ENCODE measurements at places on chromosomes 3 and 15.

DNA sequence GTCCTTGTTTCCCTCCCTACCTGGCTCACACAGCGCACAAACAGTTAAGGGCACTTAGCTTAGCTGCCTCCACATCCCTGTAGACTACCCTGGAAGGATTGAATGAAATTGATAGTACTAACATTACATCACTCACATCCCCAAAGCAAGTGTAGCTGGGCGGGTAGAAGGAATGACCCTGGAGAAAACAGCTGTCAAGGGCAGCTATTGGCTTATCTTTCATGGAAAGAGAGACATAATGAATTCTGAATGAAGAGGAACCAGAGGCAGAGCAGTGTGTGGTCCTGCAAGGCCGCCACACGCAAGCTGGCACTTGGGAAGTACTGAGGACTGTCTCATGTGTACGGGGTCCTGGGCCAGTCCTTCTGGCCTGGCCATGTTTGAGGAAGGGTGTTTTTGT is 369.6 kb upstream of the RGMA start:
- DNase-seq: no peak

DNA sequence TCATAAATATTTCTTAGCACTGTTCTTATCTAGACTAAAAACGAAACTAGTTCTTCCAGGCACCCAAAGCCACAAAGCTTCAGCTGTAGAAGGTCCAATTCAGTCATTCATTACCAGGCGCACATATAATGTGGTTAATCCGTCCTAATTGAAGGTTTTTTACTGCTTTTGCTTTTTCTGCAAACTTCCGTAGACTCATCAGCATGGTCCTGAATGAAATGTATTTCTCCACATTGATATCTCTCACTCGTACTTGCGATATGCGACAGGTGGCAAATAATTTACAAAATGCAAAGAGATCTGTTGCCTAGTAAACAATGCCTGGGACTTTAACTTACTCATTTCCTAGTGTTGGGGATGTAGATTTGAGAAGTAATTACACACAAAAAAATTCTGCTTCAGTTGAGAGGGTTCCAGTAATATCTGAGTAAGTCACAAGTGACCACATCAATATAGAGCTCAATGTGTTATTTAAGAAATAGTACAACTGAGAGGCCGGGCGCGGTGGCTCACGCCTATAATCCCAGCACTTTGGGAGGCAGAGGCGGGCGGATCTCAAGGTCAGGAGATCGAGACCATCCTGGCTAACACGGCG is 75.0 kb upstream of the MBNL1 start:
- no peak for DNase-seq

DNA sequence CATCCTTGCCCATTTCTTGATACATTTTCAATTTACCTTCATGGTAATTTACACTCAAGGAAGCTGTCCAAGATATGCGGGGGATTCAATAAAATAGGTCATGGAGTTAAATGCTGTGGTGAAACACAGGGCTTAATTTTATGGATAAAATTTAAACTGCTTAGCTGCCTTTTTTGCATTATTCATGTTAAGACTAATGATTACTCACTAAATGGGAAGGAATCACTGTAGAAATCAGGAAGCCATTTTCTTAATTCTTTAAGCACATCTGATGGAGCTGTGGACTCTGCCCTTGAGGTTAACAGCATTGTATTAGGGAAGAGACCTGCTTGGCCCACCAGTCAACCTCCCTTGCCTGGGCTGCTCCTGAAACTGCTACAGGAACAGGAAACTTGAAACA is 62.5 kb upstream of the RBP1 start:
- no peak for DNase-seq

GRCh38 chr3:139324456-139324855 is 19.4 kb upstream of the MRPS22 start:
- DNase-seq: no peak

- DNase-seq: no peak
Measured at GRCh38 chr3:49523756-49524747, 30.2 kb upstream of the BSN start.

DNA sequence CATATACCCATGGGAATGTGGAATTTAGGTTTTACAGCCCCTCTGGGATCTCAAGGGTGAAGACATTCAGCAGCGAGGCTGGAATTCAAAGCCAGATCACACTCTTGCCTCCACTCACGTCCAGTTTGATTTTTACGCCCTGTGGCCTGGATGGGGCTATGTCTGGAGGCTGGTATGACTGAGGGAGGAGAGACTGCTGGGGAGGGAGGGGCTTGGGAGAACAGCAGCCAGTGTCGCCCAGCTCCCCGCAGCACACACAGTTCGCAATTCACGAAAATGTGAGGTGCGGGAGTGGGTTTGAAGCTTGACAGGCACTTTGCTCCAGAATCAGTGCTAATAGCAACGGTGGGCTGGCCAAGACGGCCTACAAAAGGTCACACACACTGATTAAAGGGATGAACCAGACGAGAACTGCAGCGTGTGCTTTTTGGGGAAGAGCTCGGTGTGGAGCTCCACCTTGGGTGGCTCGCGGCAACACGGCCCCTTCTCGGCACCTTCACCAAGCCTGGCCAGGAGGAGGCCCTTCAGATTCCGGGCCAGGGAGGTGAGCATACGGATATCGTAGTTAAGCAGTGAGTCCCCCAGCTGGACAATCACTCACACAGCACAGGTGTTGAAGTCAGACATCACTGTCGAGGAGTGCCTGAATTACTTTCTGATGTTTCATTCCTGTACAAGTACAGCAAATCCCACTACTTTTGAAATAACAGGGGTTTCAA is 16.4 kb downstream of the EHD4 start:
- no peak for DNase-seq

GRCh38 chr3:11592445-11593298 is 51.0 kb downstream of the VGLL4 start:
- DNase-seq: no peak

GRCh38 chr3:9679476-9680080 is 24.1 kb upstream of the CPNE9 start:
- no peak for DNase-seq

GRCh38 chr15:57667171-57667849 is 39.2 kb upstream of the POLR2M start:
- no peak for DNase-seq

DNA sequence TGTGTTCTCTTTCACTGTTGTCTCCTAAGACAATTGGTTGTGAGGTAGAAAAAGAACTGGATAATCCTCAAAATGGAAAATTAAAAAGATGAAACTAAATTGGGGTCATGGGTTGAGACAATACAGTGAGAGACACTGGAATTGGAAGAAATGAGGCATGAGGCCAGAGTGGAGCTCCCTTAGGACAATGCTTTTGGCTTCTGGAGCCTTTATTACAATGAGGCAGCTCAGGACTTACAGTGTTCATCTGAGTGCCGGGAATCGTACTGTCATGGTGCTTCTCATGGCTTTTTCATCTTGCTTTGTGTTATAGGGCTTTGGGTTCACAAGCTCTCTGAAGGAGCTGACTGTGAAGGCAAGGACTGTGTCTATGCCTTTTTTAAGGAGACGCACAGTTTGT is 293.5 kb downstream of the SOX2 start:
- DNase-seq: no peak

GRCh38 chr15:46703871-46704637 is 1013.3 kb upstream of the SEMA6D start:
- DNase-seq: no peak

GRCh38 chr3:39639344-39640236 is 169.8 kb upstream of the MYRIP start:
- DNase-seq: no peak

- no peak for DNase-seq
Measured at GRCh38 chr15:90075420-90076289, 26.6 kb downstream of the IDH2 start.

GRCh38 chr3:120281261-120281660 is 3.8 kb downstream of the GPR156 start:
- no peak for DNase-seq

DNA sequence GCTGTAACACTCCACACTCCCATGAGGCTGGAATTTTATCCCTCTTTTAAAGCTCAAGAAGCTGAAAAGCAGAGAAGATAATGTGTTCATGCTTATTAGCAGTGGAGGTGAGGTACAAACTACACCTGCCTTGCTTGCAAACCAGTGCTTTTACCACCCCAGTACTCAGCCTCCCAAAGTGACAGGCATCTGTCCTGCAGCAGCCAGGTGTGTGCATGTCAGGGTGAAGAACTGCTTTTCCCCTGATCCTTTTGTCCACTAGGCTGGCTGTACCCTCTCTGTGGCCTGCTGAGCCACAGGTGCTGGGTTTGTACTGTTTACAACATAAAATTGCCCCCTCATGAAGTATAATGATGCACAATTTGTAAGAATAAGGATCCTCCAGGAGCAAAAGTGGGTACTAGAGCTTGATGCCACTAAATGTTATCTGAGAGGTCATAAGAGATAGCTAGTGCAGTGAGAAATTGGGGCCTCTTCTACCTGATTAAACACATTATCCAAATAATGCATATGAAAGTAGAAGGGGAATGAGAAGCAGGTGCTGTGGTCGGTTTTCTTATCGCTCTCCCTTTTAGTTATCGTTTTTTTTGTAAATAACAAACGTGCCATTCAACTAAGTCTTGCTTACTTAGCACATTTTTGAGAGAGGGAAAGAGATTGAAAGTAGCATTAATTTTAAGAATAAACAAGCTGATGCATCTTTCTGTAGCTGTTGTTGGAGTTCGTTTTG is 39.2 kb upstream of the GADL1 start:
- DNase-seq: no peak

- DNase-seq: no peak
Measured at GRCh38 chr3:168071591-168072322, 24.0 kb downstream of the GOLIM4 start.

DNA sequence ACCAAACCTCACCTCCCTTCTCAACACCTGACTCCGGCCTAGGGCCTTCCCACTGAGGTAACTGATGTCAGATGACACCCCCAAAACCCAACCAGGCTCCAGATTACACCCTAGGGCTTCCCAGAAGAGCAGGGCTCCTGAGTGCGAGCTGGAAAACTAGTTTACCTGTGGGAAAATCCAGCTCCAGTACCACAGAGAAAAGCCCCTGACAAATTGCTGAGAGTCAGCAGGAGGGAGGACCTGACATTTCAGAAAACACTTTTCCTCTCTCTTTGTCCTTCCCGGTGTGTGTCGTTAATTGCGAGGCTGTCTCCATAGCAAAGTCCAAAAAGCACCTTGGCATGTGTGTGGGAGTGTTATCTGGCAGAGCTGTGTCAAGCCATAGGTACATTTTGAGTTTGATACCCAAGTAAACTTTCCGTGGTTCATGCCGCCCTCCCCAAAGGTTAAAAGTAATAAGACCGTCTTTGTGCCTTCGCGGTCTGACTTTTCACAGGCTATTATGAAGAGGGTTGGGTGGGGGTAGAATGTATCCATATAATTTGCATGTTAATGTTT is 79.8 kb upstream of the FNDC3B start:
- no peak for DNase-seq

GRCh38 chr15:99282586-99282985 is 31.3 kb downstream of the LRRC28 start:
- DNase-seq: no peak

DNA sequence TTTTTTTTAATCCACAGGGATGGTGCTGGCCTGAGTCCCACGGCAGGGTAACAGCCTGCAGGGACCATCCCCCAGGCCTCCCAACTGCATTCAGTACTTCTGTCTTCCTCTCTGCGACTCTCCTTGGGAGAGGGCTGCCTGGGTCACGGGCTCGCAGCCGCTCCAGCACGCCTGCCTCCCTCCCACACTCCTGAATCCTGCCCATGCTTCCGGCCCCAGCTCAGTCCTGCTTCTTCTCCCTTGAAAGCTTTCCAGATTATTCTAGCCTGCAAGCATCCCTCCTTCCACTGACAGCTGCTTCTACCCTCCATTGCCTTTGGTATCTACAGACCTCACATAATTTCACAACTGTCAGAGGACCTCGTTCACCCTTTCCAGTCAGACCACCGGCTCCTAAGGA is 32.4 kb downstream of the MEGF11 start:
- DNase-seq: no peak

DNA sequence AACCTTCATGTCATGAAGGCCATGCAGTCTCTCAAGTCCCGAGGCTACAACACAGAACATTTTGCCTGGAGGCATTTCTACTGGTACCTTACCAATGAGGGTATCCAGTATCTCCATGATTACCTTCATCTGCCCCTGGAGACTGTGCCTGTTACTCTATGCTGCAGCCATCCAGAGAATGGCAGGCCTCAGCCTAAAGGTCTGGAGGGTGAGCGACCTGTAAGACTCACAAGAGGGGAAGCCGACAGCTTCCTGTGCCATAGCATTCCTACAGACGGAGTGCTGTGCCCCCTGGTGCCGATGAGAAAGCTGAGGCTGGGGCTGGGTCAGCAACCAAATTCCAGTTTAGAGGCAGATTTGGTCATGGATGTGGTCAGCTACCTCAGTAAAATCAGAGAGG is 51.3 kb upstream of the CADPS start:
- DNase-seq: no peak

- no peak for DNase-seq
Measured at GRCh38 chr15:95987886-95988573, 342.5 kb upstream of the NR2F2 start.

DNA sequence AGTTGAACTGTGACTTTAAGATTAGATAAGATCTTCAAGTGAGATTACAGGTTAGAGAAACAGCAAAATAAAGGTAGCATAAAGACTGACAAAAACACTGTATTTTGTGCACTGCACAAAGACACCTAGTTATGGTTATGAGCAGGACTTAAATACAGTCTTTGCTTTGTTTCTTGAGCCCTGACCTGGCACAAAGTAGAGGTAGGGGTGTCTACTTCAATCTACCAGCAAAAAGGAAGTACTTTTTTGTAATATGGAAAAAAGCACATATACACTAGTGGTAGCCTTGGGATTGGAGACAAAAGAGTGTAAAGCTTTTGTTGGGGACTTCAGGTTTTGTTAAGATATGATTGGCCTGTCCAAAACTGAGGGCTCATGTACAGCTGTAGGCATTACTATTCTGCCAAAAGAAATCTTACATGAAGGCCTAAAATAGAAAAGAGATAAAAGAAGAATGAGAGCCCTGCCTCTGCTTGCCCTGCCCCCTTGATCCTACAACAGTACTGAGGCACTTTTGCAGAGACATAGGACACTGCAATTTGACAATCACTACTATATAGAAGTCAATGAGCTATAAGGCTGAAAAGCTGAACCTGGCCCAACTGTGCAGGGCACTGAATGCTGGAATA is 194.3 kb downstream of the CBLB start:
- DNase-seq: no peak

GRCh38 chr3:186826410-186826975 is 16.0 kb upstream of the ADIPOQ start:
- no peak for DNase-seq

Measured in stimulated activated CD8-positive, alpha-beta memory T cell treated with anti-CD3 and anti-CD28 coated beads, Interleukin-15, amount 100 ng/mL, for 24 hours (primary cell).